ENCODE measurements at places on chromosomes 3 and 15.

GRCh38 chr3:128845778-128846485 is 33.5 kb upstream of the ACAD9 start:
- DNase-seq = peak; percentile 86

GRCh38 chr3:142977399-142977728 is 13.9 kb upstream of the PAQR9 start:
- DNase-seq = no peak

- DNase-seq = no peak
These were observed 746.8 kb downstream of the GRM7 start for GRCh38 chr3:7607676-7608075.

DNA sequence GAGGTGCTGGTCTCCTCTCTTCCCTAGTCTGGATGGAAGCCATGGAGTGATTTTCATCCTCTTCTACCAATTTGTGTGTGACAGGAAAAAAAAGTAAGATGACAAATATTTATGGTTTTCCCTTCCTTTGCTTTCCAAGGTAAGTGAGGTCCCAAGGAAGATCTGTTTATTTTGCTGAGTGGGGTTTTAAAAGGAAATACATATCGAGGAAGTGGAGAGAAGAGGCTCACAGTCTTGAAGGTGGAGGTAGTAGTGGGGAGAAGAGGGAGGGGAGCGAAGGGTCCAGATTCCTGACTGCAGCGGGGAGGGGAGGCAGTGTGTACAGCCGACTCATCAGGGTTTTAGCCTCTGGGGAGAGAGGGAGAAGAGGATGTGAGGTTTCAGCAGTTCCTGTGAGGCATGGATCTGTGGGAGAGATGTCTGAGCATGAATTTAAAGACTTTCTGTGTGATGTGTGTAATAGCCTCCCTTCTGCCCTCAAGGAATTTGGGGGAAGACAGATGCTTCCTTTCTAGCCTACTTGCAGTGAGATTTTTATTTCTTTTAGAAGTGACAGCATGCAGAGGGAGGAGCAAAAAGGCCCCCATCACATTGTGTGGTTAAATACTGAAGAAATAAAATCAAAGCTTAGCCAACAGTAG is 272.4 kb downstream of the THRB start:
- DNase-seq = no peak

DNA sequence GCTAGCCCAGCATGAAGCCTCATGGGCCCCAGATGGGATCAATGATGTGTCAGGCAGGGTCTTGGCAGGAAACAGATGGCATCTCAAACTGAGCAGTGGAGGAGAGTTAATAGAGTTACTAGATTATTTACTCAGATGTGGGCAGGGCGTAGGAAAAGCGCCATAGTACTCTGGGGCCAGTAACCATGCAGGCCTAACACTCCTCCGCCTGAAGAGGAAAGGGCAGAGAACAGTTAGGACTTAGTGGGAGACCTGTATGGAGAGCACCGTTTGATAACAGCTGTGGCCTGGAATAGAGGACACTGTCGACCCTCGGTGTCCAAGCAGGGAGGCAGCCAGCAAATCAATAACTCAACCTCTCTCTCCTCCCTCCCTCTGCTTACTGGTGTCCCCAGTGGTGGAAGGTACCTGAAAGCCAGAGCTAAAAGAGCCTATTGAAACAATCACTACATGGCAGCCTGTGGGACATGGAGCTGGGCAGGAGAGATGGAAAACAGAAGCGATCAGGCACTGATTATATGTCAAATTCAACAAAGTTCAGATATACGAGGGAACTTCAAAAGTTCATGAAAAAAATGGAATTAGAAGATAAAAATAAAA is 111.4 kb upstream of the CCNL1 start:
- no peak for DNase-seq

- no peak for DNase-seq
These were observed 5.0 kb downstream of the IFRD2 start for GRCh38 chr3:50287262-50287661.

GRCh38 chr3:126212620-126213378 is 32.4 kb upstream of the ALDH1L1 start:
- no peak for DNase-seq

- no peak for DNase-seq
These were observed 199.4 kb downstream of the KCNH8 start for GRCh38 chr3:19347671-19348070.

- DNase-seq = no peak
These were observed 67.9 kb downstream of the CYFIP1 start for GRCh38 chr15:22912256-22912655.

- DNase-seq = no peak
These were observed 32.2 kb upstream of the SEC22A start for GRCh38 chr3:123169492-123169929.

DNA sequence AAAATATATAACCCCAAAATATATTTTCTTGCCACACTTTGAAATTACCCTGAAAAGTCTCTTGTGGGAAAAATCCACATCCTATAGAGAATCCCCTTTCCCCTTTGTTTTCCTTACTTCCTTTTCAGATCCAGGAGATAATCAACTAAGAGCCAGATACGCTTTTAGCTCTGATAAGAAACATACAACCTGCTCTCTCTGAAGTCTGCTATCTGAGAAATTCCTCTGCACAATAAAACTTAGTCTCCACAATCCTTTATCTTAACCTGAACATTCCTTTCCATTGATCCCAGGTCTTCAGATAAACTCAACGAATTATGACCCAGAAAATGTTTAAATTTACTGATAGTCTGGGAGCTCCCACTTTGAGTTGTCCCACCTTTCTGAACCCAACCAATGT is 233.4 kb upstream of the SETMAR start:
- no peak for DNase-seq

DNA sequence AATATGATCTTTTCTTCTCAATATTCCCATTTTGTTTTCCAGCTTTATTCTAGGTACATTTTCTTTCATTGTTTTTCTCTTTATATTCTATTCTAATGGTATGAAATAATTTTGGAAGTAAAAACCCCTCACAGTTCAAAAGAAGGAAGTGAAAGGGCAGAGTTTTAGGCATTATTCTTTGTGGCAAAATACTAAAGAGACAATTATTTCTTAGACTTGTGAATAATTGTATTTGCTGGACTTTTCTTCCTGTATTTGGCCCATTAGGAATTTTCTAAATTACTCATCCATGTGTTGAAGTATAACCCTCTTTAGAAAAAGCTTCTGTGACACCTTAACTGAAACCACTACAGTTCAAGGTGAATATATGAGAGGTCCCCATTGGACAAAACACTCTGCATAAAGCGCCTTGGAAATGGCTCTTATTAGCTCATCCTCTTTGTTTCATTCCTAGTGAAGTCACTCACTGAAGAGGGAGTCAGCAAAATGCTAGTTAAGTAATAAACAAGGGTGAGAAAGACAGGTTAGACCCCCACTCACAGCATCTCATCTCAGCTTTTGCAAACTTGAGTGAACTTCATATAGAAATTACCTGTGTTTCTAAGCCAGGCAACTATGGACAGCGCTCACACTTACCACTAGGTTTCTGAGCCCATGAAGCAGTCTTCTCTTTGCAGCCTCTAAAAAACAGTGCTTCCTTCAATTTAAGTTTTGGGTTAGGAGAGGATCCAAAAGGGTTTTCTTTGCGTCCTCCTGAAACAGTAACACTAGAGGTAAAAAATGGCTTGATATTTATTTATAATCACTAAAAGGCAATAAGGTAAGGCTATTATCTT is 327.5 kb downstream of the ARPP21 start:
- no peak for DNase-seq

DNA sequence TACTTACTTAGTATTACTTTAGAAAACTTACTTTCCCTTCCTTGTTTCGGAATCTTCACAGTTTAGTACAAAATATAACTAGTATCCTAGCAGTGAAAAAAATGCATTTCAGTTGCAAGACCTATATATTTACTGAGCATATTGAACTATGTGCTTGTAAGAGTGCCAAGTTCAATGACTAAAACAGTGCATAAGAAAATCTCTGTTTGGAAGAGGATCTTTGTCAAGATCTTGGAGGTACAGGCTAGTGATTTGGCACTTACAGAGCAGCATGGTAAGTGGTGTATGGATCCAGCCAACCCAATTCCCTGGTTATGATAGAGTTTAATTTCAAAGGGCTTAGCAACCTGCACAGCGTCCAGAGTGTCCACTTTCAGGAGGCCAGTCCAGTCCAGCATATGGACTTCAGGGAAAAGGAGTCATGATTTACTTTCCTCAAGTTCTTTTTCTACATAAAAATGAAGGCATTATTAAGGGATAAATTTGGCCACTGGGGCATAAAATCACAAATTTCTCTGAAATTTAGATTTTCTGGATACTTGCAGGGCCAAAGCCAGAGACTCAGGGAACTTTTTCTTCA is 625.8 kb upstream of the BCHE start:
- no peak for DNase-seq

DNA sequence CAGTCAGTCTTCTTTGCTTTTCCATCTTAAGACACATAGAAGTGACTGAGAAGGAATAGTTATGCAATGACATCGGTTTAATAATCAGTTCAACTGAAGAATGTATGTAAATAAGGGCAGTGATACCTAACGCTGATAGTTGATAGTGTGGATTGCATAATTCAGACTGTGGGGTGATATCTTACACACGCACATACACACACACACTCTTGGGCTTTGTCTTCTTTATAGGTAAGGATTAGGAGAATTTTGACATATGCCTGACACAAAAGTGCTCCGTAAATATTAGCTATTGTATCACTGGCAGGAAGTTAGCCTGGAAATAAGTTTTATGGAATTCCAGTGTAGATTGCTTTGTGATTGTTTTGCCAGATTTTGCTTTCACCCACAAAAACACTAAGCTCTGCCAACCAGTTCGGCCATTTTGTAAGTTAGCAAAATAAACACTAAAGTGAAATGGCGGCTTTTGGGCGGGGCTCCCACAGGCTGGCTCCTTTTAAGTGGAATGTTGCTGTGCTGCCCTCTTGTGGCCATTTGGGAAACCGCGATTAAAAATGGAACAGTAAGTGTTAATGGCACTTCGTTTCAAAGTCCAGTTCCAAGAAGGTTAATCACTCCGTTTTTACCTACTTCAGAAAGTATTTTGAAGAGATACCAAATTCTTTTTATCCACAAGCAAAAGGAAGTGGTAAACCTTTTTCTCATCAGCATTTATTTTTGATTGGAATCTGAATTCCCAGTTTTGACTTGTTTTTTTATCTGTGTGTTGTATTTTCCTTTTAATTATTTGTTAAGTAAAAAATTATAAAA is 17.7 kb downstream of the CHD2 start:
- DNase-seq = peak; percentile 93

GRCh38 chr15:33022629-33023028 is 171.9 kb downstream of the FMN1 start:
- no peak for DNase-seq

DNA sequence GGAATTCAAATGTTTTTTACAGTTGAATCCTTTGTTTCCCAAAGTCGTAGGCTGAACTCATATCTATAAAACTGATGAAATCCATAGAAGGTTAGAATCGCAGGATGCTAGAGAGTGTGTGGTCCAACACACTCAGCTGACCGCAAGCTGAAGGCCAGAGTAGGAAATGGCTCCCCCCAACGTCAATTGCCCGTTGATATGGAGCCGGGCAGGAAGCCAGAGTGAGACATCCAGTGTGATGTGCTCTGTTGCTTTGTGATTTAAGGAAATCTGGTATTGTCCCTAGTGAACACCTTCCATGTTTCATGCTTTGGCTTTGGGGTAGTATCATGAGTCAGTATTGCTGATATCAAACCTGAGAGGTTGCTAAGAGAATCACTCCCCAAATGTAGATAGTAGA is 5.8 kb upstream of the MEX3B start:
- no peak for DNase-seq

DNA sequence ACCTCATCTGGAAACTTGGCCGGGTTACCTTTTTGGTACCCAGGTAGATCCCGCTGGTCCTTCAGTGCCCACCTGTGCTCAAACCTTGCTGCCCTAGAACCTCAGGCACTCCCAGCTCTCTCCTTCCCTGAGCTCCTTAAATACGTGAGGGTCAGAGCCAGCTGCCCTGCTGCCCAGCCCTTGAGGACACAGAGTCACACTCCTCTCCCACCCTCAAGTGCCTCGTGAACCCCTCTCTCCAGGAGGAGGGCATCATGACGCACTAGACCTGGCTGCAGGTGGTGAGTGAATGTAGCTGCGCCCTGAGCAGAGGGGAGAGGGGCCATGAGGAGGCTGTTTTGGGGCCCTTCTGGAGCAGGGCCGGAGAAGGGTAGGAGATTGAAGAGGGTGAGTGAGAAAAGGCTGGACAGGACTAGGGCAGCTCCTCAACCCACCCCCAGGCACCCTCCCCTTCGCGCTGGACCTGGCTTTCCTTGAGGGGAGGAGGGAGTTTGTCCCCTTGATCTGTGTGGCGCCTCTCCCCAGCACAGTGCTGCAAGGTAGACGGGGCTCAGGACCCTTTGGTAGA is 941 bp downstream of the SLC12A8 start:
- DNase-seq = no peak

DNA sequence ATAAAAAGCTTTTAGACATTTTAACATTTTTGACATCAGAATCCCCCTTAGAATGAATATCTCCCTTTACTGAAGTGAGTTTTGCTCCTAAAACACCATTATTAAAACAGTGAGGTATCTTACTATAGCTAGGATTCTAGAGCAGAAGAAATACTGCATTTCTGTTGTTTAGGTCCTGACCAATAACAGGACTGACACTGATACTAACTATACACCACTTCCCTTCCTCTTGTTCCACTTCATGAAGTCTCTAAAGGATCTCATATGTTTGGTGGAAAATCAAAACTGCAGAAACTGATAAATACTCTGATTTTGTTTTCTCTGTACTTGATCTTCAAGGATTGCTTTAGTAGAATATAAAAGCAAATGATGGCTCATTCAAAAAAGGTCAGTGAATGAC is 230.7 kb downstream of the SUCLG2 start:
- no peak for DNase-seq

DNA sequence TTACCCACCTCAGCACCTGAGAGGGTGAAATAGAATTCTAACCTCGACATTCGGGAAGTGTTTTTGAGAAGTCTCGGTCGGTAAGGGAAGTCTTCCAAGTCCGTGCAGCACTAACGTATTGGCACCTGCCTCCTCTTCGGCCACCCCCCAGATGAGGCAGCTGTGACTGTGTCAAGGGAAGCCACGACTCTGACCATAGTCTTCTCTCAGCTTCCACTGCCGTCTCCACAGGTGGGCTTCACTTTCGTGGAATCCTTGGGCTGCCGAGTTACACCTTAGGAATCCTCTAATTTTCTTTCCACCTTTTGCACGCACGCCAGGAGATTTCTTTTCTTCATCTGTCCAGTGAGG is 775 bp downstream of the CCNDBP1 start:
- DNase-seq = no peak

GRCh38 chr3:62246094-62246493 is 127.3 kb downstream of the FEZF2 start:
- no peak for DNase-seq

- no peak for DNase-seq
These were observed 309.6 kb downstream of the TUSC7 start for GRCh38 chr3:117019082-117019713.

- no peak for DNase-seq
These were observed 12.5 kb downstream of the GLDN start for GRCh38 chr15:51353976-51354375.

GRCh38 chr3:138945709-138946662 is 951 bp downstream of the FOXL2 start:
- peak; percentile 61 for DNase-seq

GRCh38 chr15:57290187-57290586 is 86.1 kb upstream of the CGNL1 start:
- DNase-seq = no peak

GRCh38 chr3:86986671-86987420 is 4.1 kb downstream of the VGLL3 start:
- DNase-seq = no peak
